ENCODE measurements at places on chromosomes 2 and 18. TPM values are rescaled to one million over a fixed set of nuclear protein-coding genes. Genes with fewer than 3 reads are reported as not detected.

GRCh38 chr2:129876541-129876940 is 102.9 kb upstream of the RAB6C start:
- DNase-seq = no peak
- no peak overlapping the region for H3K27ac ChIP-seq
- no peaks in the 10 kb centered on the region for H3K36me3 ChIP-seq
- H3K27me3 ChIP-seq = no peaks in the 10 kb centered on the region
- peak overlapping the region; percentile 95 for H3K4me3 ChIP-seq
- peaks cover 6% of the 10 kb centered on the region for H3K4me1 ChIP-seq

The CENPO gene
- 39.0 TPM for total RNA-seq

DNA sequence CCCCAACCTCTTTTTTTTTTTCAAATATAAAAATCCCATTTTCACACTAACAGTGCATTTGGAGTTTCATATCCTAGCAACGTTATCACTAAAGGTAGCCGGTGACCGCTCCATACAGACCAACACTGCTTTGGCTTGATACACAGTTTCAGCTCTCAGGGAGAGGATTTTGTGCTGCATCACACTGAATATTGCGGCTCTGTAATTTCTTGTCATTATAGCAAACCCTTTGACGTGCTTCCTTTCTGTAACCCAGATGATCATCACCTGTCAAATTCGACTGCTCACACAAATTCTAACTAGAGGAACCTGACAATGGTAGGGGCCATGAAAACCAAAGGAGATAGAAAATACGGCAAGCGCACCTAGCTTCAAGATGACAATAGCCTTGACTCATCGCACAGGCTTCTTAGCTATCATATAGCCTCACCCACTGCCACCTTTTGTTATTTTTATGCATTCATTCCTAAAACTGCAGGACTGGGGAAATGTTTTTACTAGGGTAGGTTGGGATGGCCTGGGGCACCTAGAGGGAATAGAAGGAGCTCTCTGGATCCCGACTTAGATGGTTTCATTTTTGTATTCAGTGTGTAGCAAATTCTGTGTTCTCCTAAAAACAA is 582.9 kb upstream of the PIK3C3 start:
- H3K27ac ChIP-seq = no peak overlapping the region
- DNase-seq = no peak
- no peaks in the 10 kb centered on the region for H3K4me1 ChIP-seq
- H3K4me3 ChIP-seq = no peak overlapping the region
- H3K27me3 ChIP-seq = no peaks in the 10 kb centered on the region
- H3K36me3 ChIP-seq = no peaks in the 10 kb centered on the region

The VIT gene
- not detected for total RNA-seq

DNA sequence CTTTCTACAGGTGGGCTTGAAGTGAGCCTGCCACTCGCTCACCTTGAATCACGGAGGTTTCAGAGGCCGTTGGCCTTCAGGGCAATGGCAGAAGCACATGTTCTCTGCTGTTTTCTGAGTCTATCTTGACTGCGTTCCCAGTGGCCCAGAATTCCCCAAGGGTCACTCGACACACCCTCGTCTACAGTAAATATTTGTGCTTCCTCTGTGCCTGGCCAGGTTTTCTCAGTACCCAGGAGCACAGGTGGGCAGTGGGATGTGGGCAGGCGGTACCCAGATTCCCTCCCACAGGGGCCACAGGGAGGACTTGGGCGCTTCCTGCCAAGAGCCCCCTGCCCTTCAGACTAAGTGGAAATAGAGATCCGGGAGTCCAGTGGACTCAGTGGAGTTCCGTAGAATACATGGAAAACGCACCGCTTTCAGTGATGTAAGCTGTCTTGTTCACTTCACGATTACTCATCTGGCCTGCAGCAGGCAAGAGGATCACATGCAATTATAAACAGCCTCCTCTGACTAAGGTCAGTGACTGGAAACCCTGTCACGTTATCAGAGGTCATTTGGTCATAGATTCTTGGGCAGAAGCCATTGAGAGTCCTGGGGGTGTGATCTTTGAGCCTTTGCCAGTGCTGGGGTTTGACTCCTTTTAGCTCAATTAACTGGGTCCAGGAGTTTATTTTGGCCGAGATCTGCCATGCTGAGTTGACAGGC is 179.8 kb downstream of the NEDD4L start:
- DNase-seq = no peak
- no peaks in the 10 kb centered on the region for H3K4me1 ChIP-seq
- H3K36me3 ChIP-seq = no peaks in the 10 kb centered on the region
- no peak overlapping the region for H3K4me3 ChIP-seq
- H3K27me3 ChIP-seq = no peaks in the 10 kb centered on the region

DNA sequence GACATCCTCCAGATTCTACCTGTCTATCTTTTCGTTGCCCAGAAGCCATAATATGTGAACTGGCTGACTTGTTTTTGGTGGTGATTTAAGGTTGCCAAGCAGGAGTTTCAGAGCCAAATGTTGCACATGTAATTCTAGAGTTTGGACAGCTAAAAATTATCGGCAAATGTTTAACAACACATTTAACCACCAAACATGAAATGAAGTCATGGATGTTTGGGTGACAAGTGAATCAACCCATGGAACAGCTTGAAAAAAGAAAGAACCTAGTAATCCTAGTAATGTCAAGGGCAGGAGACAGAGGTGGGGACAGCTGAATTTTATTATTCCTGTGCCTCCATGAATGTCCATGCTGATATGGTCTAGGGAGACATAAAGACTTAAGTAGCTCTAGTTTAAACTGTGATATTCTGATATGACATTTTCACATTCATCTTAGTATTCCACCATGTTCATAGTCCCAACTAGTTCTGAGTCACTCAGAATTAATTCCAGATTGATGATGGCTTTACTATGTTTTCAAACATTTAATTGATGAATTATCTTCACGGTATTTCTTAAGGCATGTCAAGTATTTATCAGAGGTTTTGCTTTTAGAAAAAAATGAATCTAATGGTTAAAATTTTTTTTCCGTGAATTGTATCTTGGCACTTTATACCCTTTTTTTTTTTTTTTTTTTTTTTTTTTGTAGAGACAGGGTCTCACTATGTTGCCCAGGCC is 101.7 kb downstream of the SOCS6 start:
- H3K4me3 ChIP-seq = no peak overlapping the region
- H3K27me3 ChIP-seq = no peaks in the 10 kb centered on the region
- H3K36me3 ChIP-seq = no peaks in the 10 kb centered on the region
- no peaks in the 10 kb centered on the region for H3K4me1 ChIP-seq

- H3K36me3 ChIP-seq = no peaks in the 10 kb centered on the region
- peak; percentile 38 for DNase-seq
- peaks cover 15% of the 10 kb centered on the region for H3K4me1 ChIP-seq
- peak overlapping the region; percentile 82 for H3K4me3 ChIP-seq
Observed at GRCh38 chr2:158969715-158970240, 1.3 kb downstream of the TANC1 start.

DNA sequence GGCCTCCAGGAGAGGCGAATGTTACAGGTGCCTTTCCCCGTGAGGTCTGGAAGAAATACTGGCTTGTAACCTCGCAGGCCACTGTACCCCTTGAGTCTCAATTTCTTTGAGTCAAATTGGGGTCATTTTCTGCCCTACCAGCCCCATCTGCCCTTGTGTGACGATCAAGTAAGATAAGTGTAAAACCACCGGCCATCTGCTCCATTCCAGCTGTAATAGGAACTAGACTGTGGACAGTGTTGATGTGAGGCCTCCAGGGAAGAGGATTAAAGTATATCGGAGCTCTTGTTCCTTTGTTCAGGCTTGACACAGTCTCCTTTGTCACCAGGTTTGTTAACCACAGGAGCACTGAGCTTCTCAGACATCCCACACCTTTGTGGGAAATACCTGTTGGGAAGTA is 65.6 kb downstream of the MRPS9 start:
- no peak for DNase-seq
- no peaks in the 10 kb centered on the region for H3K27me3 ChIP-seq
- no peaks in the 10 kb centered on the region for H3K4me1 ChIP-seq
- no peak overlapping the region for H3K27ac ChIP-seq
- no peak overlapping the region for H3K4me3 ChIP-seq

- peak overlapping the region; percentile 68 for H3K27ac ChIP-seq
- no peaks in the 10 kb centered on the region for H3K27me3 ChIP-seq
- H3K4me3 ChIP-seq = peak overlapping the region; percentile 88
- peaks cover 38% of the 10 kb centered on the region for H3K4me1 ChIP-seq
- peak; percentile 71 for DNase-seq
Observed at GRCh38 chr2:96264656-96265348, 995 bp downstream of the TMEM127 start.

- H3K4me1 ChIP-seq = no peaks in the 10 kb centered on the region
- H3K27ac ChIP-seq = no peak overlapping the region
- no peak overlapping the region for H3K4me3 ChIP-seq
- DNase-seq = no peak
- H3K27me3 ChIP-seq = peaks cover 9% of the 10 kb centered on the region
Observed at GRCh38 chr2:75614162-75614651, 32.4 kb upstream of the MRPL19 start.

GRCh38 chr2:136766073-136766404 is 694 bp downstream of the THSD7B start:
- H3K27me3 ChIP-seq = peaks cover 59% of the 10 kb centered on the region
- no peak overlapping the region for H3K27ac ChIP-seq
- no peaks in the 10 kb centered on the region for H3K36me3 ChIP-seq
- H3K4me1 ChIP-seq = peaks cover 8% of the 10 kb centered on the region
- DNase-seq = no peak

GRCh38 chr2:138423745-138424144 is 77.8 kb upstream of the SPOPL start:
- no peak for DNase-seq
- H3K36me3 ChIP-seq = no peaks in the 10 kb centered on the region
- no peak overlapping the region for H3K4me3 ChIP-seq
- no peaks in the 10 kb centered on the region for H3K27me3 ChIP-seq
- no peak overlapping the region for H3K27ac ChIP-seq
- no peaks in the 10 kb centered on the region for H3K4me1 ChIP-seq

- no peak overlapping the region for H3K27ac ChIP-seq
- peak; percentile 36 for DNase-seq
- H3K4me1 ChIP-seq = peaks cover 5% of the 10 kb centered on the region
- peak overlapping the region; percentile 53 for H3K4me3 ChIP-seq
- H3K36me3 ChIP-seq = peaks cover 1% of the 10 kb centered on the region
- peaks cover 73% of the 10 kb centered on the region for H3K27me3 ChIP-seq
Observed at GRCh38 chr2:212537726-212538304, 787 bp downstream of the ERBB4 start.

The NAB1 gene
- total RNA-seq = 33.0 TPM

DNA sequence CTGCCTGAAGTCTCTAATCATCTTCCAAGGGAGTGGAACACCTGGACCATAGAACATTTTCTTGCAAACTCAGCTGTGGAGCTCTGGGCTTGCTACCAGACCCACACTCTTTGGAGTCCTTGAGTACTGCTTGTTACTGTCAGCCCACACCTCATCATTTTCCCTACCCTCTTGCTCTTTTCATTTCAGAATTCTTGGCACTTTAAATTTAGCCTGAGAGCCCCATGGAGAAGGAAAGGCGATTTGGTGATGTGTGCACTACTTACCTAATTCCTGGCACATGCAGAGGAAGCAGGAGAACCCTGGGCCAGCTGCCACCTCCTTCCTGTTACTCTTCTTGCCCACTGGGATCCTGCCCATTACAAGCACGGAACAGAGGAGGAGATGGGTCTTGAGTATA is 31.7 kb downstream of the TMEM178A start:
- no peaks in the 10 kb centered on the region for H3K4me1 ChIP-seq
- H3K4me3 ChIP-seq = no peak overlapping the region
- H3K36me3 ChIP-seq = no peaks in the 10 kb centered on the region
- no peak for DNase-seq
- H3K27ac ChIP-seq = no peak overlapping the region

The KATNAL2 gene
- total RNA-seq = 0.43 TPM

DNA sequence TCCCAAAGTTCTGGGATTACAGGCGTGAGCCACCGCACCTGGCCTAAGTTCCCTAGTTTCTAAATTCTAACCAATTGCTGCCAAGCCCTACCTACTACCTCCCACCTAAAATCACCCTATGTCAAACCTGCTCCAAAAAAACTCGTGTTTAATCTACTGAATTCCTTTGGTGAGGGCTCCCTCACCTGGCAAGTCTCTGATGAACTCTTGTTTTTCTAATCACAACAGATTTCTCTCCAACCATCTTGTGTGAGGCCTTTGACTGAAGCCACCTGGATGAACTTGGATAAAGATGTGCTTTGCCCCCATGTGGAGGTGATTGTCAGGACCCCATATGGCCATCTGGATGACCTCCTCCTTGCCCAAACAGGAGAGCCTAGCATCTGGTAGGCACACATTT is 17.4 kb upstream of the SLC35G4 start:
- H3K36me3 ChIP-seq = peaks cover under 1% of the 10 kb centered on the region
- H3K27me3 ChIP-seq = peaks cover 29% of the 10 kb centered on the region
- no peak for DNase-seq
- H3K4me3 ChIP-seq = no peak overlapping the region
- no peak overlapping the region for H3K27ac ChIP-seq

DNA sequence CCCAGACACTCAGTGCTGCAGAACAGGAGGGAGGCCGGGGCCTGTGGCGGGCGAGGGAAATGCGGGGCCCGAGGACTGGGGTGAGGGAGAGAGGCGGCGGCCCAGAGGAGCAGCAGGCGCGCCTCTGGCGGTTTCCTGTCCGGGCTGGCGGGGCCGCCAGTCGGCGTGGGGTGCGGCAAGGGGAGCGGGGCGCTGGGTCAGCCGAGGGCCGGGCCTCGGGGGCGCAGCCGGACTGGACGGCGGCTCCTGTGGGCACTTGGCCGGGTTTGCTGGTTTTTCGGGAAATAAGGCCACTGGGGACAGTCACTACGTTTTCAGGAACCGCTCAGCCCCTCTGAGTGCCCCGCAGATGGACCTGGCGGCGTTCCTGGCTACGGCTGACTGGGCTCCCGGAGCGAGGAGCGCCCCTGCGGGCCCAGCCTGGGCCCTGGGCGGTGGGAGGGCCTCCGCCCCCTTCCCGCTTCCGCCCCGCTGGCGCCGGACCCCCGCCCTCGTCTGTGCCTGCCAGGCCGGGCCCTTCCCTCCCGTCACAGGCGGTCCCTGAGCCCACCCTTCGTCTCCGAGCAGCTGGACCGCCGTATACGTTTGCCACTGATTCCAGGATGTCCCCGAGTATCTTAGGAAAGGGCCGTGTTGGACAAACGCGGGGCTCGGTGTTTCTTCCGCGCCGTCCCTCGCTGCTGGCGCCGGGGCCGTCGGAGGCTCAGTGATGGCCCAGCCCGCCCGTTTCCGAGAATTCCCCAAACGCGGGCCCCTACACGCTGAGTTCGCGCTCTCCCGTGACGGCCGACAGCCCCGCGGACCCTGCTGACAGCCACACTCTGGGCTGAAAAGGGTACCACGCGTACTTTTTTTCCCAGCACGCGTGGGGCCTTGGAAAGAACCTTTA is 84.6 kb downstream of the FAM210A start:
- no peak overlapping the region for H3K27ac ChIP-seq
- peaks cover 1% of the 10 kb centered on the region for H3K4me1 ChIP-seq
- DNase-seq = no peak

The GBX2 gene
- total RNA-seq = not detected

- no peak for DNase-seq
- no peaks in the 10 kb centered on the region for H3K27me3 ChIP-seq
- H3K4me1 ChIP-seq = no peaks in the 10 kb centered on the region
Observed at GRCh38 chr18:3157086-3157485, 62.7 kb downstream of the MYOM1 start.

DNA sequence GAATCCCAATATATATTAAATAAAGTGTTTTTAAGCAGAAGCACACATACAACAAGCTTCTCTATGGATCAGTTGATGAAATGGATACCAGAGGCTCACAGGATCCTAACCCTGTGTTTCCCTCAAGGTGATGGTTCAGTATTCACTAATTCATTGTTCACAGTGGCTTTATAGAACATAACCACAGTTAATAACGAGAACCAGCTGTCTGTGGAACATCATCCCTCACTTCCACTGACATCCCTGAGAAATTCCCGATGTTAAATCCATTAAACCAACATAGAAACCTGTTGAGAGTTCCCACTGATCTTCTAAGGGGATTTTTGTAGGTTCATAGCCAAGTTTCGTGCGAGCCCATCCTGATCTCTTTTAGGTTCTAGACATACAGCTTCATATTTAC is 29.0 kb downstream of the CCDC195 start:
- no peaks in the 10 kb centered on the region for H3K4me1 ChIP-seq
- no peak overlapping the region for H3K27ac ChIP-seq
- peaks cover 5% of the 10 kb centered on the region for H3K27me3 ChIP-seq

Measured in activated naive CD8-positive, alpha-beta T cell treated with anti-CD3 and anti-CD28 coated beads, Interleukin-2, amount 10 ng/mL, durations not matched to agents 7 days and 5 days (primary cell).